Activated naive CD8-positive, alpha-beta T cell treated with anti-CD3 and anti-CD28 coated beads, Interleukin-2, amount 10 ng/mL, durations not matched to agents 7 days and 5 days (primary cell): ENCODE measurements at places on chromosomes 3 and 15.

DNA sequence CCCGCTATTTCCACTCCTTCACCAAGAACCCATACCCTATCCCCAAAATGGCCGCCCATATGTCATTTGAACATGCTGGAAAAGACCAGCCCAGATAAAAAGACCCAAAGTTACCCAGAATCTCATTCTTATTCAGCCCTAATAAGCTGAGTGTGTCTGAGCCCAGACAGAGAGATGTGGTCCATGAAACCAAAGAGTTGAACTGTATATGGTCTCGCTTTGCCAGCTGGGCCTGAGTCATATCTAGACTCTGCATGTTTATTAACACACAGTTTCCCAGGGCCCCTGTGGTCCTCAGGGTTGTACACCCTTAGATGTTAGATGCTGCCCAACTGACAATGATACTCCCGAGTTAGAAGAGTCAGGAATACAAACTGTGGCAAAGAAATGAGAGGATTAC lies 201.9 kb upstream of the STRIT1 start:
- no peak for DNase-seq

GRCh38 chr3:183766745-183767606 lies 58.4 kb downstream of the MAP6D1 start:
- DNase-seq = peak; percentile 56

- DNase-seq = no peak
Observed at GRCh38 chr3:65439641-65440284, 599.0 kb downstream of the MAGI1 start.

- DNase-seq = no peak
Observed at GRCh38 chr15:90042766-90043529, 41.8 kb downstream of the ZNF710 start.

GRCh38 chr15:67405208-67406191 lies 115.4 kb upstream of the C15orf61 start:
- no peak for DNase-seq

DNA sequence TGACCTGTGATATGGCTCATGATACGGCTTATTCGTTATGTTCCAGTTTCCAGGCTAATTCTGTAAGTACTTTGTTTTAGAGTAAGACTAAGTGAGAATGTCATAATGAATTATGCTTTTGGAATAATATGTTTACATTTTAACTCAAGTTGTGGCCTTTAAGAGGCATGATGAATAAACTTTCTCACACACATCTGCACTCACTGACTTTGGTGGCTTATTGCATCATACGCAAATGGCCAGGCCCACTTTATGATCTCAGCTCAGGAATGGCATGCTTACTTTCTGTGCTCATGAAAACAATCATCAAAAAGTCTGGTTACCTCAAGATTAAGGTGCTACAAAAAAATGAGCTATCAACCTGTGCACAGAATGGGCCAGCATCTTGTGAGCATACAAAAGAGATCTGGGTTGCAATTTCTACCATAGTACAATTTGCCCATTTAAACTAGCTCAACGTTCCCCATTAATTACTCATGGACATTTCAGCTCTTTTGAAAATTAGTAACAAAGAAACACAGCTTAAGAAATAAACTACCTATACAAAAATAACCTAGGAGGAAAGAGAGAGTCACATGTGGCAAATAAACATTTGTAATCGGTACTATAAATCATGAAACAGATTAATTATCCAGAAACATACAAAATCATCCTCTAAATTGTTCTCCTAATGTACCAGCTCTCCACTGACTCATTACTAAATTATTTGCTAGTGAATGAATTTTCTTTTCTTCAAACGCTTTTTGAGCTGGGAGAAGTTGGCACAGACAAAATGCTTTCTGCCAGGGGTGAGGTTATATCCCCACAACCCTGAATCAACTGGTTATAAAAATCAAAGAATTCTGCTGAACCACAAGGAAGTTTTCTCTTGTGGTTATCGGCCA lies 439.0 kb upstream of the ADAMTS9 start:
- DNase-seq = no peak

DNA sequence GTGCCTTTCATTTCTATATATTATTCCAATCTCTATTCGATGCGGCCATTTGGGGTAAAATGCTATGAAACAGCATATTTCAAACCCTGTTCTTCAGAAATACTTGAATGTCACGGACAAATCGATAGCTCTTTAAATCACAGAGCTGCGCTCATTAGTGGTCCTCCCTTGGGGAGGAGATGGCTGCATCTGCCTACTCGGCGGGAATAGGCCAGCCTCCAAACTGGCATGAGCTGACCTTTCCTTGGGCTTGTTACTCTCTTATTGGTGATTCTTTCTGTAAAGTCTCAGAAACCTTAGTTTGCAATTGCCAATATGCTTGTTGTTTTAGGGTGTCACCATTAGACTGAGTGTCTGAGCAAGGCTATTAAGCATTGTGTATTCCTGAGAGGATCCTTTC lies 120.9 kb downstream of the BDH1 start:
- DNase-seq = no peak
